B cell (primary cell): ENCODE measurements at places on chromosomes 13 and 19.

DNA sequence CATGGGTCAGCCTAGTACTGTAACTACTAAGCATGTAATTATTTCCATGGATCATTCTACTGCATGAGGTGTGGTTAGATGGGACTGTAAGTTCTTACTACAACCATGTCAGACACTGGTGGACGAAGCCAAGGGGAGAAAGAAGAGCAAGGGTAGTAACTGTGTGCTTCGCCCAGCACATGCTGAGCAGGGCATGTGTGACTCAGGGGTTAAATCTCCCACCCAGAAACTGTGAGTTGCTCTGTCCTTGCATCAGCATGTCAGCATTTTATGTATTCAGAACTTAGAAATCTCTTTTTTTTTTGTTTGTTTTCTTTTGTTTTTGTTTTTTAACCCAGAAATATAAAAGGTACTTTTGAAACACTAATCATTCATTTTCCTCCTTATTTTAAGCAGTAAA lies 436.6 kb upstream of the KLF12 start:
- DNase-seq: no peak

DNA sequence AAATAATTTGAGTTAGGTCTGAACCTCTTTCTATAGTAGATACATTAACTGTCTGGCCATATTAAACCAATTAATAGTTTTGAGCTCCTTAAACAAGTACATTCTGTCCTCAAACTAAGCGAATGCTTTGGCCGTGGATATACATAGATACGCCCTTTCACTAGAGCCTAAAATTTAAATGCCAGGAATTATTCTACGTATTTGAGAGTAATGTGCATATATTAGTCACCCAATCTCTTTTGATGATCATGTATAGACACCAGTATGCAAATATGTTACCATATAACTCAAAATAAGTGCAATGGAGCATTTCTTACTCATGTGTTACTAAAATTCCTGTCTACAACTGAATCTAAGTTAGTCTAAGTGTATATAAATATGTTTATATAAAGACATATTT lies 70.4 kb downstream of the FLT1 start:
- DNase-seq: no peak

DNA sequence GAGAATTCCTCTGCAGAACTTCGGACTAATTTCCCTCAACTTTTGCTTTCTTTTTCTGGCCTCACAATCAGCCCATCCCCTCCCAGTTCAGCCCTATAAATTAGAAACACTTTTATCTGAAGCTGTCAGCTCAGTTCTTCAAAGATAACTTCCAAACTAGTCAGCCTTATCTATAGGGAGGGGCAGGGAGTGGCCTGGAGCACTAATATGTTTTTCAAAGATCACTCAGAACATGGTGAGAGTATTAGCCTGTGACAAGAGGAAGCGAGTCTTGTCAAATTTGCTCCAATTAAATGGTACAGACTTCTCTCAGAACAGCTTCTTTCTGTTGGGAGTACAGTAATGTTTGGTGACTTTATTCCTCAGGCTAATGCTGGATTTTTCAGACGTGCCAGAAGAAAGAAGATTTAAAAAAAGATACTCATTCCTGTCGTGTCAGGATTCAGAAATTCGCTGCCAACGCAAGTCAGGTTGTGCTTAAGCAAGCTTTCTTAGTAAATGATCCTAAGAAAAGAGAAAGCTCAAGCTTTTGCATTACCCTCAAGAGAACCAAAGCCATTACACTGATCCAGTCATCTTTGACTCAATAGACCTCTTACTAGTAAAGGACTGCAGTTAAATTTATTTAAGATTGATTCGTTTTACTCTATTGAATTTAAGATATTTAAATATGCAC lies 1033.6 kb downstream of the SLITRK5 start:
- no peak for DNase-seq

DNA sequence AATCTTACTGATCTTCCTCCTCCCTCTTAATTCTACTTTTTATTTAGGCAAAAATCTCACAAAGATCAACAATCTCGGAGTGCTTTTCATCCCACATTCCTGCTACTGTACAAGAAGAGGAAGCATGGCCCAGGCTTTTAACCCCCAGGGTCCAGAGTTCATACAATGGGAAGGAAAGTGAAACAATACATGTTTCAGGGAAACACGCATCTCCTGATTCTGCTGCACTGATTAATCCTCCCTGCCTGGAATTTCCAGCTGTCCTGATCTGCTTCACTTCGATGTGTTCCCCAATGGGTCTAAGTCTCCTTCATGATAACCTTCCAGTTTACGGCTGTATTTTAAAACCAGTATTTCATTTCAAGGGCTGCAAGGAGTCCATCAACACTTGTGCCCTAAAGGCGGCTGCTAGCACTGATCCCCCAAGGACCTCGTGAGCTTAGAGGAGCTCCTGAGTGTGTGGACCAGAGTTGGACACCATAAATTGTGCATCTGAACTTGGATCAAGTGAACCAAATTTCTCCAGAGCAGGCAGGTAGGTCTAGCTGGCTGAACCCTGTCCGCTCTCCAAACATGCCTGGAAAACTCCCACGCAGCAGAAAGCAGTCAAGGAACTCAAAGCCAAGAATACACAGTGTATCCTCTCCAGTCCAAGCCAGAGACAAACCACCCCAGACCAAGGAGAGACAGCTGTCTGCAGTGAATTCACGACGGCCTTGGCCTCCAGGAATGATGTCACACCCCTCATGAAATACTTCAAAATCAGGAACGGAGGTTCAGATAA lies 44.3 kb downstream of the COL4A1 start:
- no peak for DNase-seq

DNA sequence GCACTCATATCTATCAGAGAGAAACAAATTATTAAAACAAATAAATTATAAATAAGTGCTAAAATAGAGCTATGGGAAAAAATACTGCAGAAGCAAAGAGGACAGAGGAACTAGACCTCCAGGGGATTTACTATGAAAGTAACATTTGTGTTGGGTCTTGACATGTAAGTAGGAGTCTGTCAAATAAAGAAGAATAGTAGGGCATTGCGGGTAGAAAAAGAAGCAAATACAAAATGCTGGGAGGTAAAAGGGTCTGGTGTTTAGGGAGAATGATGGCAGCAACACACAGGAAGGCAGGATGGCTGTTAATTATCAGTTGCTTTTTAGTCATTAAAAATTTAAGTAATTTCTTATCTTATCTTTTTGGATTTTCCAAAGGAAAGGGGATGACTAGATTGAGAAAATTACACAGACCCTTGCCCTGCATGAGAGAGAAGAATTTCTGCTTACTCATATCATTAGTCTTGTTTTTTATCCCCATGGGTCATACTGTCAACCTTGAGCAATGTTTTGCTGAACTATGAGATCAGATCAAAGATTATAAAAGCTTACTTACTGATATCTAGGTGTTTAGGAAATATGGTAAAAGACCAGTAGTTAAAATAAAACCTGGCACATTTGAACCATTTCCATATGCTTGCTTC lies 472.7 kb downstream of the DIAPH3 start:
- DNase-seq: no peak

DNA sequence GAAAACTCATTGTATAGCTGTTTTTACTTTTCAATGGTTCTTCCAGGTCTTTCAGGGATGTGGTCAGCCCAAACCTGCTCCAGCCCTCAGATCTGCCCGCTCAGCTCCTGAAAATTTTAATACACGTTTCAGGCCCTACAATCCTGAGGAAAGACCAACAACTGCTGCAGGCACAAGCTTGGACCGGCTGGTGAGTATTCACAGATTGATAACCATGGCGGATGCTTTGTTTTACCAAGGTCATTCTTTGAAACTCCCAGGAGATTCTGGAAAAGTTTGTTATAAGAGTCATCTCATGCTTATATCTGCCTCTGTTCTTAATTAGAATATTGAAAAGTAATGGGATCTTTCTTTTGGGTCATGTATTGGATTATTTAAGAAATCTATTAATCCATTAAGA lies 173.5 kb downstream of the DCT start:
- no peak for DNase-seq

DNA sequence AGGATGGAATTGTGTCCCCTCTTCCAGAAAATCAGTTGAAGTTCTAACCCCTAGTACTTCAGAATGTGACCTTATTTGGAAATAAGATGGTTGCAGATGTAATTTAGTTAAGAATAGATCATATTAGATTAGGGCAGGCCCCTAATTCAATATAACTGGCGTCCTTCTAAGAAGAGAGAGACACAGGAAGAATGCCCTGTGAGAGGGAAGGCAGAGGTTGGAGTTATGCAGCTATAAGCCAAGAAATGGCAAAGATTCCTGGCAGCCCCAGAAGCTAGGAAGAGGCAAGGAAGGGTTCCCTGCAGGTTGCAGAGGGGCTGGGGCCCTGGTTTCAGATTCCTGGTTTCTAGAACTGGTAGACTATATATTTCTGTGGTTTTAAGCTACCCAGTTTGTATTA lies 30.0 kb downstream of the HS6ST3 start:
- no peak for DNase-seq

DNA sequence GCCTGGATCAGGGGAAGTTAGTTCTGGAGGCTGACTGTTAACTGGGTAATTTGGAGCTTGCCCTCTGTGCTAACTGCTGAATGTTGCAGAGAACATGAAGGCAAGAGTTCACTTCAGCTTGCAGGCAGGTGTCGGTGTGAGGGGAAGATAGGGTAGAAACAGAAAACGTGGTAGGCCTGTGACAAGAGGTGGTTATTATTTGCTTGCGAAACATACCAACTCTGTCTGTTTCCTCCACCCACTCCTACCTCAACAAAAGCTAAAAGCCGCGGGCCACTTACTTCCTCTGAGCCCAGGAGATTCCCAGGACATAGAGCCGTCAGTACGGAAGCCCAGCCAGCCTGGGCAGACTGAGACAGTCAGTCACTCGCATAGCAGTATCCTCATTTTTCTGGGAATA lies 119.2 kb upstream of the ABCC4 start:
- no peak for DNase-seq

GRCh38 chr13:98089246-98089645 lies 53.6 kb upstream of the FARP1 start:
- DNase-seq: no peak
